ENCODE measurements at places on chromosomes 6 and 20.
A peak's percentile ranks its signal among the peaks of the same experiment; 100 is the strongest.

GRCh38 chr20:63544958-63545516 lies 2.5 kb downstream of the SRMS start:
- no peak for DNase-seq

- no peak for DNase-seq
These were observed 153.2 kb downstream of the MAFB start for GRCh38 chr20:40535816-40536215.

DNA sequence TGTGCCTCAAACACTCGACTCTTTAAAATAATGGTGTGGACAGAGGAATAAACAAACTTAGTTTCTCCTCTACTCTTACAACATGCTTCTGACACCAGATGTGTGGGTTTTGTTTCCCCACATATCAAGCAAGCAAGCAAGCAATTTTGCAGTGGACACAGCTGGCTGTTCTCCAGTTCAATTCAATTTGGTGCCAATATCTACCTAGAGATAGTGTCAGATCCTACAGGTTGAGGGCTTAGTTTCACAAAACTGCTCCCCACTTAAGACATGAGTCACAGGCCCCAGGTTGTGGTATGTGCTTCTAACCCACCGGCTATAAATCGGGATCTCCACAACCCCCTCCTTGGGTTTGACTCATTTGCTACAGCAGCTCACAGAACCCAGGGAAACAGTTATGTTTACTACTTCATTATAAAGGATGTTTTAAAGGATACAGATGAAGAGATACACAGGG lies 131.4 kb upstream of the TRAF3IP2 start:
- DNase-seq, result peak; percentile 28

DNA sequence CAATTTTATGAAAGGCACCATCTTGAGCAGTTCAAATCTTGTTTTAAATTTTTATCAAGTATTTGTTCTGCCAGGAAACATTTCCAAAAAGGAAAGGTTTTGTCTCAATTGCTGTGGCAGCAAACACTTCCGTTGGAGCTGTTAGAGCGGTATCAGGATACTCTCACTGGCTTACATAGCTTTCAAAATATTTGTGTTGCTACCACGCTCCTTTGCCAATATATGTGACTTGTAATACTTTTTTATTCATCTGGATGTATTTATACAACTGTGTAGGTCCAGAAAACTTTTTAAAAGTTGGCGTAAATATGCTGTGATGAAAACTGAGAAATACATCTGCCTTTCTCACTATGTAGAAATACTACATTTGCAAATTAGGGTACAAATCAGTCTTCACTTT lies 37.8 kb upstream of the NHSL1 start:
- DNase-seq, result no peak

DNA sequence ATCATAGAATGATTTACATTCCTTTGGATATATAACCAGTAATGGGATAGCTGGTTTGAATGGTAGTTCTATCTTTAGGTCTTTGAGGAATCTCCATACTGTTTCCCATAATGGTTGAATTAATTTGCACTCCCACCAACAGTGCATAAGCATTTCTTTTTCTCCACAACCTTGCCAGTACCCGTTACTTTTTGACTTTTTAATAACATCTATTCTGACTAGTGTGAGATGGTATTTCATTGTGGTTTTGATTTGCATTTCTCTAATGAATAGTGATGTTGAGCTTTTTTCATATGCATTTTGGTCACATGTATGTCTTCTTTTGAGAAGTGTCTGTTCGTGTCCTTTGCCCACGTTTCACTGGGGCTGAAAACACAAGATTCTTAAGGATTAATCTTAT lies 107.3 kb downstream of the TINAG start:
- DNase-seq, result no peak

GRCh38 chr6:5706124-5707033 lies 300.3 kb downstream of the NRN1 start:
- DNase-seq, result no peak

DNA sequence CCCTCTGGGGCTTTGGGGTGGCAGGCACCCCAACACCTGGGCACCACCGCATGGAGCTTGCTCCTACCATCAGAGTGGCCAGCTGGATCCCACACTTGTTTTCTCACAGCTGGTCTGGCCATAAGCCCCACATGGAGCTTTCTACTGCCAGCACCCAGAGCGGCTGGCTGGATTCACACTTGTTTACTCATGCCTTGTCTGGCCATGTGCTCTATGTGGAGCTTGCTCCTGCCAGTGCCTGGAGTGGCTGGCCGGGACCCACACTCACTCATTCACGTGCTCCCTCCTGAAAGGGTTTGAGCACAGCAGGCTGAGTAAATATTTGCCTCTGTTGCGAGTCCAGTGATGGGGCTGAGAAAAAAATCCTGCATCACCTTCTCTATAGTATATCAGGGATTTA lies 487.0 kb downstream of the CD109 start:
- no peak for DNase-seq

GRCh38 chr20:53757472-53757913 lies 163.9 kb upstream of the ZNF217 start:
- no peak for DNase-seq

- no peak for DNase-seq
These were observed 96.0 kb upstream of the LOC128125822 start for GRCh38 chr6:63476302-63476701.

DNA sequence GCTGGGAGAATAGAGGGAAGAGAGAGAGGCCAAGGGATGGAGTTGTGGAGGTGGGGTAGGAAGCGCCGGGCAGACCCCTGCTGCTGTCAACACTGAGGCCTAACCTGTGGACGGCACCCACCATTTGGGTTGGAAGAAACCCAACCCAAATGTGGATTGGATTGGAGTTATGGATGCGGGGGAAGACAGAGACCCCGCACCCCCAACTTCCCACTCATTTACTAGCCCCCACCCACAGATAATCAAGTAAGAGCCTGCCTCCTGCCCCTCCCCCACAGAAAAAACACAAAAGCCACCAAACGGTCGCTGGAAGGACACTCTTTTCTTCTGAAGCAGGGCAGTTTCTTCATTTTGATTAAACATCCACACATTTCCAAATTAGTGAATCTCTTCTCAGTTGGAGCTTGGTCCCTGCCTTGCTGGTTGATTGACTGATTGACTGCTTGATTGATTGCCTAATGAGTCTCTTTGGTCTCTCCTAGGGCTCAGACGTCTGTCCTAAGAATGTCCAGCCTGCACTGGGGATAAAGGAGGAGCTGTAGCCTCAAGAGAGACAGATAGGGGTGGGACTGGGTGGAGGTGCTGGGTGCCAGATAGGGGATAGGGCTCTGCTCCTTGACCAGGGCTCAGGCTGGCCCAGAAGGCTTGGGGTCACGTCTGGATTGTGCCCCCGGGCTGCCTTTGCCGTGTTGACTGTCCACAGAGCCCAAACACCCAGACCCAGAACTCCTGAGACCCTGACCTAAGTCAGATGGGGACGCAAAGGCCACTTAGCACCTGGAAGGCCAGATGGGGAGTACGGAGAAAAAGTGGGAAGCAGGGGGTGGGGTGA lies 74.9 kb upstream of the FOXP4 start:
- DNase-seq, result no peak

DNA sequence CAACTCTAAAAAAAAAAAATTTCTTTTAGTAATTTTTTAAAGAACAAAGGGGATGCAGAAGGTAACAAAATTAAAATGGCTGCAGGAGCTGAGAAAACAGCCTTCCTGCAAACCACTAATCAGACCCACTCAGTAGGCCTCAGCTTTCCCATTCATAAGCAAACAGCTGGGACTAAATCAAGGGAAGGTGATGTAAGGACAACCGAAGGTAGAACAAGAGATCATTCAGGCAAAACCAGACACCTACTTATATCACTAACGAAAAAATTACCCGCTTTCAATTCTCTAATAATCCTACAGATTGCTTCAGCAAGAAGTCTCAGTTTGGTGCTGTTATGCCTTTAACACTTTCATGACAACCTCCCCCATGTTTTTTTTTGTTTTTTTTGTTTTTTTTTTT lies 124.0 kb downstream of the ZMYND8 start:
- no peak for DNase-seq

DNA sequence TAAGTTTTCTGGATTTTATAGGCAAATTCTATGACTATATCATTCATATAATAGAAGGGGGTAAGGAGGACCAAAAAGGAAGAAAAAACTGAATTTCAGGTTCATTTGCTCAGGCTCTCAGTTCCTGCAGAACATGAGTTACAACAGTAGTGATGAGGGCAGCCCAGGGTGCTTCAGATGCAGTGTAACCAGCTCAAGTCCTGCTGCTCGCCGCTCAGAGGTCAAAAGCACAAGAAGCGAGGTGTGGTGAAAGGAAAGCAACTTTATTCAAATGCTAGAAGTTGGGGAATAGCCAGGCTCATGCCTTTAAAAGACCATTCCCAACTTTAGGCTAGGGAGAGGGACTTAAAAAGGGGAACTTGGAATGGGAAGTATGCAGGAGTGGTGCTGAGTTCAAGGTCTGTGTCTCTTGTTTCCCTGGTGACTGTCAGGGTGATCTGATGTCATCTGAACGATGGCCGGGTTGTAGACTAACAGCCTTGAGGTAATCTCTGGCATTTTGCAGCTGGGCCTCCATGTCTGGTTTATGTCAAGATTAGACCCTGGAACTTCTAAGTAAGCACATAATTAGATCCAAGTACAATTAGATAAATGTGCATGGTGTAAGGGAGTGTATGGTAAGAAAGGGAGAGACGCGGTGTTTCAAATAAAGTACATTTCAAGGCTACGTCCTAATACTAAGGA lies 14.5 kb upstream of the SEC63 start:
- DNase-seq, result no peak

DNA sequence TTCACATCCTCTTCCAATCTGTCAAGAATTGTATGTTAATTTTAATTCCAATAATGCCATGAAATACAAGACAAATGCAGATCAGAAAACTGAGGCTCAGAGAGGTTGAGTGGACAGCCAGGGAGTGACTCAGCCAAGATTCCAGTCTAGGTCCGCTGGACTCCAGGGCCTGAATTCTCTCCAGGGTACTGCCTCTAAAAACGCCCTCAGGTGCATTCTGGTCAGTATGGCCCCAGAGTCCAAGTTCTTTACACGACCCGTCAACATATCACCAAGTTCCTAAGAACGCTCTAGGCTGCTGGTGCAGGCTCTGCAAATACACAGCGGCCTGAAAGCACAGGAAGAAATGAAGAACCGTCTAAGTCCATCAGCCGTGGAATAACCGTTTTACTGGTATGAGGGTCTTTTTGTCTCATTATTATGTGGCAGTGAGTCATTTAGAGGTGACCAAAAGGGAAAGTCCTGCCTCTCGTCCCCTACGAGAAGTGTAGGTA lies 709 bp upstream of the ASXL1 start:
- DNase-seq, result no peak

DNA sequence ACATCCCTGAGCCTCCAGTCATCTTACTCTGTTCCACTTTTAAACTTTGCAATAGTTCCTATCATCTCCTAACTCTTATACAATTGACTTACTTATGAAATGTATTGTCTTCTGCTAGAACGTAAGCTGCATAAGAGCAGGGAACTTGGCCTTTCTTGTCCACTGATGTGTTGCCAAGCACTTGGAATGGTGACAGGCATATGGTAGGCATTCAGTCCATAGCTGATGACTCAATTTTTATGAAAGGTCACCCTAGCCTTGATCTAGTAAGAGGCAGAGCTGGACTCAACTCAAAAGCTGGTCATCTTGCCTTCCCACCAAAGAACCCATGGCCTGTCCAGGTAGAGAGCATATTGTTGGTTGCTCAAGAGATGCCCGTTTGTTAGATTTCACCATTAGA lies 82.4 kb upstream of the FAM184A start:
- DNase-seq, result no peak

DNA sequence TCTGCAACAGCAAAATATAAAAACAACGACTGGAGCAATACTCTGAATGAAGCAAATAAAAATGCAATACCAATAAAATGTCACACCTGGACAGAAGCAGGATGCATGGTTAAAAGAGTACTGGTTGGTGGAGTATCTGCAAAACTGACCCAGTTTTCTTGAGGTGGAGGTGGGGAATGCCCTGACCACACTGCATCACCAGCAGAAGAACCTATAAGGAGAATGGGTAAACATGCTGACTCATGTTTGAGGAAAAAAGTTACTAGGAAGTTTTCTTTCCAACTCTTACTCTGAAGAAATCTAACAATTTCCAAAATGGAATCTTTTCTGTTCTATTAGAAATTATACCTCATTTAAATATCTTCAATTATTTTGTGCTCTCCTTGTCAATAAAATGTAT lies 43.6 kb downstream of the REPS1 start:
- peak; percentile 18 for DNase-seq

GRCh38 chr20:44478206-44478605 lies 2.5 kb downstream of the TTPAL start:
- no peak for DNase-seq

- no peak for DNase-seq
These were observed 109.0 kb downstream of the RIN2 start for GRCh38 chr20:19867074-19867473.

GRCh38 chr6:163415620-163416556 lies 1.4 kb downstream of the QKI start:
- peak; percentile 20 for DNase-seq

GRCh38 chr20:43985608-43986316 lies 71.1 kb downstream of the TOX2 start:
- no peak for DNase-seq

- no peak for DNase-seq
These were observed 16.4 kb downstream of the FAXC start for GRCh38 chr6:99333068-99333467.
